Stimulated activated CD4-positive, alpha-beta T cell treated with anti-CD3 and anti-CD28 coated beads, Interleukin-1b, Interleukin-23, amount 100 ng/mL, for 48 hours (primary cell): ENCODE measurements at places on chromosomes 5 and 9.

- no peak for DNase-seq
Observed at GRCh38 chr9:18056269-18056992, 417.5 kb upstream of the ADAMTSL1 start.

- DNase-seq: no peak
Observed at GRCh38 chr9:70205366-70206020, 53.3 kb upstream of the SMC5 start.

GRCh38 chr5:52476346-52476745 is 311.4 kb upstream of the ITGA1 start:
- no peak for DNase-seq

- DNase-seq: no peak
Observed at GRCh38 chr9:129919841-129920240, 84.6 kb downstream of the USP20 start.

- no peak for DNase-seq
Observed at GRCh38 chr9:99391937-99392594, 170.0 kb downstream of the SEC61B start.

DNA sequence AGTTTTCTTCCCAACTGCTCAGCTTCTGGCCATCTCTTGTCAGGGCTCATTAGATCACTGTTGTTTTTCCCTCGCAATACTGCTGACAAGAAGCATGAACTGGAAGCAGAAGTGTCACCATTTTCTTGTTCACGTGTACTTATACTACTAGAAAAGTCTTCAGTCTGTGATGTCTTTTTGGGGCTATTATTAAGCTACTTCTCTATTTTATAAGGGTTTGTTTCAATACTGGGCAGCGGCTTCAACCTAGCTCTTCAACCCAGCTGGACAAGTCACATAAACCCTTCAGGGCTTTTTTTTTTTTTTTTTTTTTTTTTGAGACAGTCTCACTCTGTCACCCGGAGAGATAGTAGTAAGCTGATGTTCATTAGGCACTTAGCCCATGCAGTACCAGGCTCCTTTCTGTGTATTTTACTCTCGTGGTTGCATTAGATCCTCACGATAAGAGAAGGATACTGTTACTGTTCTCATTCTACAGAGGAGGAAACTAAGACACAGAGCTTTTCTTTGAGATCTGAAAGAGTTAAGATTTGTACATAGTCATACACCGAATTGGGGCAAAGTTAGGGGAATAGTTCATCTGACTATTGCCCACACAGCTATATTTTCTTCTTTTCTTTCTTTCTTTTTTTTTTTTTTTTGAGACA is 20.5 kb downstream of the RAPGEF1 start:
- no peak for DNase-seq

- DNase-seq: no peak
Observed at GRCh38 chr9:19650312-19650711, 138.5 kb downstream of the SLC24A2 start.

DNA sequence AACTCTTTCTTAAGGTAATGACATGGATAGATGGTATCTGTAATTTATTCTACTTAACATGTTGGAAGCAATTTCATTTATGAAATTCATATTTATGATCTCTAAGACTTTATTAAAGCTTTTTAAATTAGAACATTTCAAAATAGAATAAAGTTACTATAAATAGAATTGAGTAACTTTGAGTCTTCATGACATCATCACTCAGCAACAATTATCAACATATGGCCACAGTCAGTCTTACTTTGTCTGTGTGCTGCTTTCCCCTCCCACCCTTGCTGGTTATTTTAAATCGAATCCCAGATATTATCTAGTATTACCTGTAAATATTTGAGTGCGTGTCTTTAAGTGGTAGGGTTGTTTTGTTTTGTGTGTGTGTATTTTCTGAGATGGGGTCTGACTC is 65.2 kb downstream of the IPO11 start:
- no peak for DNase-seq

GRCh38 chr5:54275361-54275760 is 35.0 kb downstream of the ARL15 start:
- DNase-seq: no peak
